Mesenchymal stem cell (in vitro differentiated cells and primary cell): ENCODE measurements at places on chromosomes 7 and 10.

GRCh38 chr7:110994028-110994967, 96.6 kb upstream of the LRRN3 start:
- H3K27ac ChIP-seq, result no peak overlapping the region
- H3K36me3 ChIP-seq, result no peaks in the 10 kb centered on the region
- H3K27me3 ChIP-seq, result no peaks in the 10 kb centered on the region
- H3K4me3 ChIP-seq, result no peak overlapping the region
- DNase-seq, result no peak
- no peaks in the 10 kb centered on the region for H3K4me1 ChIP-seq

GRCh38 chr10:21399392-21400035, 126.0 kb downstream of the SKIDA1 start:
- DNase-seq, result peak; percentile 90
- H3K4me3 ChIP-seq, result no peak overlapping the region
- H3K4me1 ChIP-seq, result peaks cover 12% of the 10 kb centered on the region
- H3K36me3 ChIP-seq, result no peaks in the 10 kb centered on the region
- peak overlapping the region; percentile 67 for H3K27ac ChIP-seq
- H3K27me3 ChIP-seq, result no peaks in the 10 kb centered on the region

- H3K4me3 ChIP-seq, result no peak overlapping the region
- H3K27ac ChIP-seq, result no peak overlapping the region
- peaks cover 43% of the 10 kb centered on the region for H3K36me3 ChIP-seq
Measured at GRCh38 chr10:88901206-88901983, 21.4 kb downstream of the STAMBPL1 start.

DNA sequence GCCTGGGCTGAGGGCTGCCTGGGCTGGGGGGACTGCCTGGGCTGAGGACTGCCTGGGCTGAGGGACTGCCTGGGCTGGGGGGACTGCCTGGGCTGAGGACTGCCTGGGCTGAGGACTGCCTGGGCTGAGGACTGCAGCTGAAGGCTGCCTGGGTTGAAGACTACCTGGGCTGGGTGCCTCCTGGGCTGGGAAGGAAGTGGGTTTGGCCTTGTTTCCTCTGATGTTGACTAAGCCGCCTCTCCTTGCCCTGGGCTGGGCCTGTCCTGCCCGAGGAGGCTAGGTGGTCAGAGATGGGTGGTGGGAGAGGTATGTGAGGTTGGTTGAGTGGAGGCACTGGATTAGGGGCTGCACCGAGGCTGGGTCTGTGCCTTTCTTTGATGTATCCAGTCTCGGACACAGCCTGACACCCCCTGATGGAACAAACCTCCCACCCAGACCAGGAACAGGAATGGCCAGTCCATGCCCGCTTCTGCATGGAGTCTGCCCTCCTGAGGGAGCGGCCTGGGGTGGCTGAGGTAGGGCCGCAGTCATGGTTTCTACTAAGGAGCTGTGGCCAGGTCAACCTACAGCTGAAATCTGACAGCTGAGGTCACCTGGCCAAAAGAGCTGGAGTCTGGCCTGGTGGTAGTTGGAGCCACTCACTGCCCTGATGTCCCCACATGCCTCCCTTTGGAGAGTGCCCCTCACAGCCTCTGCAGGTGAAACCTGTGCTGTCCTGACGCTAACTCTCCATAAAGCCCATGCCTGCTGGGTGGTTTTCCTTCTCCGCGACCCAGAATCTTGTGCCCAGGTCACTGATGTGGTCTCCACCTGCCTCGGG, 22.3 kb downstream of the SCART1 start:
- no peak for DNase-seq
- H3K27ac ChIP-seq, result no peak overlapping the region
- H3K27me3 ChIP-seq, result no peaks in the 10 kb centered on the region

- H3K4me1 ChIP-seq, result no peaks in the 10 kb centered on the region
- DNase-seq, result peak; percentile 74
- no peak overlapping the region for H3K27ac ChIP-seq
Measured at GRCh38 chr7:135774284-135774683, 25.7 kb upstream of the FAM180A start.

GRCh38 chr7:39085590-39086049, 107.9 kb downstream of the POU6F2 start:
- H3K4me1 ChIP-seq, result no peaks in the 10 kb centered on the region
- peak; percentile 10 for DNase-seq
- H3K36me3 ChIP-seq, result no peaks in the 10 kb centered on the region
- no peak overlapping the region for H3K4me3 ChIP-seq
- peaks cover 30% of the 10 kb centered on the region for H3K27me3 ChIP-seq

DNA sequence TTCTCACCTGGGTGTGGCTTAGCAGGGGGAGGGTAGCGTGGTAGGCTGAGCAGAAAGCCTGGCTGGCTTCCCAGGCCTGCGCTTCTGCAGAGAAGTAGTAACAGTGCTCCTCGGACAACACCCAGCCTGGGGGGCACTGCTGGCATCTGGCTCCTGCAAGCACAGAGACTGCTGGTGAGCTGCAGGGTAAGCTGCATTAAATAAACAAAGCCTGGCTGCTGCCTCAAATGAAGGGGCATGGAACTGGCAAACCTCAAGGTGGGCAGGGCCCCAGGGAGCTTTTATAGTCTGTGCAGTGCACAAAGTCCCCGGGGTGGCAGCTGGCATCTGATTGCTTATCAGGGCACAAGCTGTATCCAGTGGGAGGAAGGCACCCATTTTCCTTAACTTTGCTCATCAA, 3.9 kb downstream of the KLRG2 start:
- no peak overlapping the region for H3K27ac ChIP-seq
- DNase-seq, result no peak
- no peak overlapping the region for H3K4me3 ChIP-seq
- peaks cover 30% of the 10 kb centered on the region for H3K27me3 ChIP-seq

- peaks cover 18% of the 10 kb centered on the region for H3K4me1 ChIP-seq
- no peak within 1 kb of the TSS for H3K27ac ChIP-seq
- no peaks in the 10 kb centered on the region for H3K36me3 ChIP-seq
- DNase-seq, result no peak
- H3K27me3 ChIP-seq, result peaks cover 73% of the 10 kb centered on the region
Measured at GRCh38 chr7:27156508-27156898, at the start of gene HOXA7. TSS of gene HOXA7 (minus strand) at chr7:27156675. CDS start at chr7:27156545, 130 bp downstream.

DNA sequence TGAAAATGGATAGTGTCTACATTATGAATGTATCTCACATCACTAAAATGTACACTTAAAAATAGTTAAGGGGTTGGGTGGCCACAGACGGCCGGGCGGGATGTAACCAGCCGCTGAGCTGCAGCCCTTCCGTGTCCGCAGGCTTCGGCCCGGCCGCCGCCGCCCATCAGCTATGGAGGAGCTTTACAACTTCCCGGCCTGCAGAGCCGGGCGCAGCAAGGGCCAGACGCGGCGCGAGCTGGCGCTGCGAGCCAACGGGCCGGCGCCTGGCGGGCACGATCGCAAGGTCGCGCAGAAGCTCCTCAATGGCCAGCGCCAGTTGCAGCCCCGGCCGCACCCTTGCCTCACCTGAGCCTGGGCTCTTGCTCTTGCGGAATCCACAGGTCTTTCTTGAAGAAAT, 69.1 kb downstream of the KMT2C start:
- H3K27me3 ChIP-seq, result no peaks in the 10 kb centered on the region
- H3K4me3 ChIP-seq, result no peak overlapping the region
- peaks cover 3% of the 10 kb centered on the region for H3K4me1 ChIP-seq
- no peak for DNase-seq

GRCh38 chr10:102775201-102775934, 31.6 kb downstream of the WBP1L start:
- H3K4me1 ChIP-seq, result peaks cover 42% of the 10 kb centered on the region
- peak; percentile 53 for DNase-seq
- no peak overlapping the region for H3K4me3 ChIP-seq
- peak overlapping the region; percentile 99 for H3K27ac ChIP-seq
- peaks cover 3% of the 10 kb centered on the region for H3K36me3 ChIP-seq

GRCh38 chr10:88557658-88558057, 25.5 kb downstream of the RNLS start:
- peak; percentile 48 for DNase-seq
- no peak overlapping the region for H3K4me3 ChIP-seq
- H3K36me3 ChIP-seq, result no peaks in the 10 kb centered on the region
- H3K27me3 ChIP-seq, result no peaks in the 10 kb centered on the region

DNA sequence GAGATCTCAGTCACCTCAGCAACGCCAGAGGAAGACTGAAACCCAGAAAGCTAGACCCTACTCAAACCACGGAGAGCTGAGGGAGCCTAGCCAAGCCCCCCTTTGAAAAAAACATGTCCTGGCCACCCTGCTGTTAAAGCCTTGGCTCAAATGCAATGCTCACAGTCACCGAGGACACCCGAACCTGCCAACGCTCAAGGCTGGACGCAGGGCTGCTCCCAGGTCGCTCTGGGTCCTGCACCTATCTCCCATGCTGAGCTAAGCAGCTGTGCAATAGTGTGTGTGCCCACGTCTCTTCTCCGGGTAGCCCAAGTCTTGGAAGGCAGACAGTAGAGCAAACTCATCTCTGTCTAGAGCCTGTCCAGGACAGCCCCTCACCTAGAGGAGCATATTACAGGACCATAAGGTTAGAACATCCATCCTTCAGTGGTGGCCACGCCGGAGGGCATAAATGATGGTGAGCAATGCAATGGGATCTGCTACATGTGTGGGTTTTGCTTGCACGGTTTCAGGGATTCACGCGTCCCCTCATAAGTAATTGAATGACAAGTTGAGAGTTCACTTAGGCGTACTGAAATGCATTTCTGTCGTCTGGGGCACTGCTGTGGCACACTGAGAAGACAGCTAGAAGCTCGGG, 94.2 kb upstream of the DDC start:
- no peak for DNase-seq
- no peak overlapping the region for H3K27ac ChIP-seq
- no peaks in the 10 kb centered on the region for H3K27me3 ChIP-seq
- no peak overlapping the region for H3K4me3 ChIP-seq

- H3K4me1 ChIP-seq, result no peaks in the 10 kb centered on the region
- H3K4me3 ChIP-seq, result no peak overlapping the region
- no peak overlapping the region for H3K27ac ChIP-seq
- no peaks in the 10 kb centered on the region for H3K36me3 ChIP-seq
- no peaks in the 10 kb centered on the region for H3K27me3 ChIP-seq
Measured at GRCh38 chr7:41167836-41168235, 535.1 kb downstream of the INHBA start.

DNA sequence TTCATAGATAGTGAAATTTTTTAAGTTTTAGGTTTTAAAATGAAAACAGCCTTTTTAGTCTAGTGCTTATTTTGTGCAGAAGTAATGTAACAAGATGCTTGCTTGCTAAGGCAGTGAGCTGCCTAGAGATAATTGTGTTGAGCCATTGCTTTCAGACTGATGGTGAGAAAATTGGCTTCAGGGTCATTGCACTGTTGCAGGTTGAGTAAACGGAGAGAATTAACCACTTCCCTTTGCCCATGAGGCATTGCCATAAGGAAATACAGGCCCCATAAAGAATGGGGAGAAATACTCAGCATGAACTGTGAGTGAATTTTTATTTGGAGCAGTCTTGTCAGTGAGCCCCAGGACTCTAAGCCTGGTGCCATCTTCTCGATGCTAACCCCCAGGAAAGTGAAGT, 140.5 kb downstream of the LRRC4 start:
- H3K36me3 ChIP-seq, result peaks cover 4% of the 10 kb centered on the region
- no peak for DNase-seq
- H3K4me3 ChIP-seq, result no peak overlapping the region
- H3K27me3 ChIP-seq, result no peaks in the 10 kb centered on the region

- DNase-seq, result no peak
- H3K27me3 ChIP-seq, result no peaks in the 10 kb centered on the region
- no peak overlapping the region for H3K27ac ChIP-seq
- H3K4me1 ChIP-seq, result no peaks in the 10 kb centered on the region
- H3K4me3 ChIP-seq, result no peak overlapping the region
Measured at GRCh38 chr10:21130108-21130507, 233.0 kb upstream of the NEBL start.

DNA sequence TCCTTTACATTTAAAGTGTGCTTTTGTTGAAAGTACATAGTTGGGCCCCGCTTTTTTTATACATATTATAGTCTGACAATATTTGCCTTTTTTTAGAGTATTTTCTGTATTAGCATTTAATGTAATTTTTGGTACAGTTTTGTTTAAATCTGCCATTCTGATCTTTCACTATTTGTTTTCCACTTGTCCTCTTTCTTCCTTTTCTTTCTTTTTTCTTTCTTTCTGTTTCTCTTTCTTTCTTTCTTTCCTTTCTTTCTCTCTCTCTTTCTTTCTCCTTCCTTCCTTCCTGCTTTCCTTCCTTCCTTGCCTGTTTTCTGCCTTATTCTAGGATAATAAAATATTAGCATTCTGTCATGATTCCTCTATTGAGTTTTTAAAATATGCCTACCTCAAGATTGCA, 9.5 kb downstream of the LIPK start:
- no peak for DNase-seq
- no peaks in the 10 kb centered on the region for H3K27me3 ChIP-seq
- no peaks in the 10 kb centered on the region for H3K36me3 ChIP-seq
- H3K4me1 ChIP-seq, result no peaks in the 10 kb centered on the region
- H3K27ac ChIP-seq, result no peak overlapping the region

GRCh38 chr7:46606761-46607160, 685.7 kb upstream of the IGFBP3 start:
- H3K4me1 ChIP-seq, result peaks cover 2% of the 10 kb centered on the region
- no peaks in the 10 kb centered on the region for H3K27me3 ChIP-seq
- no peak for DNase-seq
- no peaks in the 10 kb centered on the region for H3K36me3 ChIP-seq

DNA sequence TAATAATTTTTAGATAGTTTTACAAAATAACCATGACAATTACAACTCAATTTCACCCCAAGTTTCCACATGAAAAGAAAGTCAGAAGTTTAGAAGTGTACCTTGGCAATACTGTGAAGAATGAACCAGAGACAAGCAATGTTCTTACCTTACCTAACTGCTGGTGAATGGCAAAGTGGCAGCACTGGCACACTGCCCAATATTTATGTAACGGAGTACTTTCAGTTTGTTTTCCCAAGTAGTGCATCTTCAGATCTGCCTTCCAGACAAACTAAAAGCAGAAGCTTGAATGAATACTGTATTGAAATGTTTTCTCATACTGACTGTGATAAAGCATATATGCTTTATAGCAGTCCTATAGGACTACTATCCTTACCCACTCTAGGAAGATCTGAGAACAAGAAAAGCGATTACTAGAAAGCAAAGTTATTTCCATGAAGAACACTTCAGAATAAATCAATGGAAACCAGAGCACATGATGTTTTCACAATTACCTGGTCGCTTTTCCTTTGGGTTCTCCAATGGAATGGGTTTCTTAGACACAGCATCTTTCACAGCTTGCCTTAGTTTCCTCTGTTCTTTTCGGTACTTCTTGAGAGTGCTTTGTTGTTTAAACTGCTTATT, 1.5 kb downstream of the NOC3L start:
- peaks cover 6% of the 10 kb centered on the region for H3K4me1 ChIP-seq
- peak; percentile 48 for DNase-seq
- peak overlapping the region; percentile 91 for H3K4me3 ChIP-seq
- H3K27me3 ChIP-seq, result no peaks in the 10 kb centered on the region

DNA sequence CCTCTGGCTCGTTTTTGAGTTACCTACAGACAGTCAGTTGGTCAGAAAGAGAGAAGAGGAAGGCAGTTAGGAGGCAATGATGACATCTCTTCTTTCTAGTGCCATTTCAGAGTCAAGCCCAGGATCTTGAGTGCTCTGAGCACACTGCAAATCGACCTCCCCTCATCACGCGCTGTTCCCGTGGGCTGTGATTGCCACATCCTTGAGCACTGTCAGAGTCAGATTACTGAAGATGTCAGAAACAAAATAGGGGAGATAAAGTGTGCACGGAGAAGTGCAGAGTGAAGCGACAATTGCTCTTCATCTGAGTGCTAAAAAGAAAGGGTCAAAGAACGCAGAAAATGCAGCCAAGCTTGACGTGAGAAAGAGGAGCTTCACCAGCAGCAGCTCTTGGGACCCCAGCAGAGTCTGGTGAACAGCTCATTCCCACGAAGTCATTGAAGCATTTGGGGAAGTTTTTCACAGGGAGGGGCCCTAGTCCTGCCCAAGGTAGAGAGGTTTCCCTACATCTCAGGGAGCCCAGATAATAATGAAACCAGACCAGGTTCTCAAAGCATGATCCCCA, 661.7 kb upstream of the AUTS2 start:
- no peak overlapping the region for H3K4me3 ChIP-seq
- H3K4me1 ChIP-seq, result no peaks in the 10 kb centered on the region
- no peak overlapping the region for H3K27ac ChIP-seq
- H3K27me3 ChIP-seq, result no peaks in the 10 kb centered on the region
- H3K36me3 ChIP-seq, result no peaks in the 10 kb centered on the region
